ENCODE measurements at places on chromosomes 2 and 18.

DNA sequence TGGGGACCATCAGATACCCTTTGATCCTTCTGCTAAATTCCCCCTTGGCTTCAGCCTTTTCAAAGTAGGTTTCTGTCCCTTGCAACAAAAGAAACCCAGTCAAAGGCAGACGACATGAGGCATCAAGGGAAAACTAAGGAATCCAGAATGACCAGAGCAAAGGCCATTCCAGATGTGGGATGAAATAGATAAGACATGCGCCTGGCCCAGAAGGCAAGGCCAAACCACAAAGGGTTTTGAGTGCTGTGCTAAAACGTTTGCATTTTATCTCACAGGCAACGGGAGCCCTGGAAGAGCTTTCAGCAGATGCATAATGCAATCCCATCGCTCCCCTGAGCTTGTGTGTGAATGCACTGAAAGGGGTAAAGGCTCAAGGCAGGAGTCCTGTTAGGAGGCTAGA, 17.7 kb downstream of the CXCR1 start:
- no peak for DNase-seq

GRCh38 chr2:28055325-28055970, 164.9 kb downstream of the BABAM2 start:
- no peak for DNase-seq

- DNase-seq, result no peak
Measured at GRCh38 chr2:45925026-45925425, 273.6 kb downstream of the PRKCE start.

- DNase-seq, result no peak
Measured at GRCh38 chr2:215573496-215573895, 137.6 kb upstream of the FN1 start.

DNA sequence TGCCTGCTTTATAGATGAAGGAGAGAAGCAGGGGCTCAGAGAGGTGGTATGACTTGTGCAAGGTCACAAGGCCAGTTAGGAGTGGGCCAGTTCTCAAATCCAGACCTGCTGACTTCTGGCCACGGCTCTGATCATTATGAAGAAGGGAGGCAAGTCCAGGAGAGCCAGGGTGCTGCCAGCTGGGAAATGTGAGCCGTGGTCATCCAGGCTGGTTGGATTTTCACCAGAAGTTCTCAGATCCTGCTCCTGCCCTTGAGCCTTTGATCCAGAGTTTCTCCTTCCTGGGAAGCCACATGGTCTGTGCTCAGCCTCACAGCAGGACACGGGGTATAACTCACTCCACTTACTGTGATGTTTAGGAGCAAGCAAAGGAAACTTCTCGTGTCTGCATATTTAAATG, 239.9 kb downstream of the KLHL29 start:
- no peak for DNase-seq

GRCh38 chr2:160054984-160055725, 7.3 kb downstream of the PLA2R1 start:
- no peak for DNase-seq

DNA sequence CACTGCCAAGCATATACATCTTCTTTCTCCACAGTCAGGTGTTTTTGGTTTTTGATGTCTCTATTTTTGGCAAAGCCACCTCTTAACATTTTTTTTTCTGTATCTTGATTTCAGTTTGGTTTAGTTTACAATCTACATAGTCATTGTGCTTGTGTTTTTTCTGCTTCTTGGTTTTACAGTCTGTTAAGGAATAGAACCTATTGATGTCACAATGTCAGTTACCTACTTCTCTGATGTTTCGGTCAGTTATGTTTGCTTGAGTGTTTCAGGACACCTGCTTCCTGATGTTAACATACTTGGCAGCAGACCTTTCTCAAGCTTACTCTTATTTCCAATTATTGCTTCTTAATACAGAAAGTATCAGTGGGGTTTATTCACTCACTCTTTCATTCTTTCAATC, 253.3 kb downstream of the SPAG16 start:
- no peak for DNase-seq

DNA sequence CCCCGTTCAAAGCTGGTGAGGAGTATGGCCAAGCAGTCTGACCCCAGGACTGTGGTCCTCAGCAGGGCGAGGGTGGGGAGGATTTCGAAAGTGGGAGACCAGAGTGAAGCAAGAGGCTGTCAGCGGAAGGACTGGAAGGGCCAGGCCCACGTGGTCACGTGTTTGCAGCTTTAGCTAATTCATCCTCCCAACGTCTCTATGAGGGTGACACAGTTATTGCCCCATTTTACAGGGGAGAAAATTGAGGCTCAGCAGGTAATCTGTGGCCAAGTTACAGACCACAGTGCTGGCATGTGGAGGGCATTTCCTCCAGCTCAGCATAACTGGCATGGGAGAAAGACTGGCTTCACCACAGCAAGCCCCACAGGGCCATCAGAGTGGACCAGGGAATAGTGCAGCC, 45.4 kb upstream of the LTBP1 start:
- no peak for DNase-seq

DNA sequence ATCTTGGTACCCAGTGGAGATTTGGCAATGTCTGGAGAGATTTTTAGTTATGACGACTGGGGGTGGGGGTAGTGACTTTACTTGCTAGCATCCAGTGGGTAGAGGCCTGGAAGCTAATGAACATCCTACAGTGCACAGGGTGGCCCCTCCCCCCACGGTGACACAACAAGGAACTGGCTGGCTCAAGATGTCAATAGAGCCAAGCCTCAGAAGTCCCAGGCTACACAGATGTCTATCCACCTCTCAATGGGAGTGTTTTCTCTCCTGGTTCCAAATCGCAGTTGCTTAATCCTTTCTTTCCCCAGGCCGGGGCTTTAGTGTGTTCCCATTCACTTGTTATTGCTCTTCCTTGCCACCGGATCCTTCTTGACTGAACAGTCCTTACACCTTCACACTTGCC, 9.3 kb upstream of the CCBE1 start:
- DNase-seq, result no peak

- DNase-seq, result no peak
Measured at GRCh38 chr2:14907014-14907612, 274.6 kb downstream of the LRATD1 start.

DNA sequence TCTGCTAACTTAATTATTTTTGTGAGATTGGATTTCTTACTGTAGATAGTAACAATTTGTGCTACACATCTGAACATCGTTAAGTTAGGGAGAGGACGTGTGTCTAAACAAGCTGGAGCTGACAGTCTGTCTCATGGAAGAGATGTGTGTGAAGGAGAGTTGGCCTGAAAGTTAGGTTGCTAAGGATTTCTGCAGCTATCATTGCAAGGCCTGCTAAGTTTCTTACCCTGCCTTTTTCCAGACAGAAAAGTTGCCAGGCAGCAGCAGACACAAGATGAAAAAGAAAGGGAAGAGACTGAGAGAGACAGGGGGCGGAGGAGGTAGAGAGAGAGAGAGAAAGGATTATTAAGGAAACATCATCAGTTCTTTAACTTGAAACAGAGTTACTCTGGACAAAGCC, 4.1 kb upstream of the LRP1B start:
- DNase-seq, result no peak

- no peak for DNase-seq
Measured at GRCh38 chr2:131046918-131047652, 46.2 kb downstream of the FAM168B start.

- DNase-seq, result no peak
Measured at GRCh38 chr2:98242003-98242402, 104.3 kb upstream of the CNGA3 start.

DNA sequence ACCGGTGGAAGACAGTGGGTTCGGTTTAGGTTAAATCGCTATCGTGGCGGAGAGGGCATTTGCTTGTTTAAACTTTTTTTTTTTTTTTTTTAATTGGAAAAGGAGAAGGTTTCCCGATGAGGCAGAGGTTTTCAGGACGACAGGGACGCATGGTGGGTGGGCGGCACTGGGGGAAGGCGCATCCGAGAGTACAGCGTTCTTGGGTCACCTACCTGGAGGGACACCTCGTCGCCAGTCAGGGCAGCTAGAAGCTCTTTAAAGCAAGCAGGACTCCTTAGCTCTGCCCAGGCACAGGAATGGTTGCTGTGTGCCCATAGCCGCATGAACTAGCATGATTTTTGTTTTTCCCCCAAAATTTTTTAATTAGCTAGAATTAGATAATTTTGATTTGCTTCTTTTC, 437 bp downstream of the LDLRAD4 start:
- no peak for DNase-seq

DNA sequence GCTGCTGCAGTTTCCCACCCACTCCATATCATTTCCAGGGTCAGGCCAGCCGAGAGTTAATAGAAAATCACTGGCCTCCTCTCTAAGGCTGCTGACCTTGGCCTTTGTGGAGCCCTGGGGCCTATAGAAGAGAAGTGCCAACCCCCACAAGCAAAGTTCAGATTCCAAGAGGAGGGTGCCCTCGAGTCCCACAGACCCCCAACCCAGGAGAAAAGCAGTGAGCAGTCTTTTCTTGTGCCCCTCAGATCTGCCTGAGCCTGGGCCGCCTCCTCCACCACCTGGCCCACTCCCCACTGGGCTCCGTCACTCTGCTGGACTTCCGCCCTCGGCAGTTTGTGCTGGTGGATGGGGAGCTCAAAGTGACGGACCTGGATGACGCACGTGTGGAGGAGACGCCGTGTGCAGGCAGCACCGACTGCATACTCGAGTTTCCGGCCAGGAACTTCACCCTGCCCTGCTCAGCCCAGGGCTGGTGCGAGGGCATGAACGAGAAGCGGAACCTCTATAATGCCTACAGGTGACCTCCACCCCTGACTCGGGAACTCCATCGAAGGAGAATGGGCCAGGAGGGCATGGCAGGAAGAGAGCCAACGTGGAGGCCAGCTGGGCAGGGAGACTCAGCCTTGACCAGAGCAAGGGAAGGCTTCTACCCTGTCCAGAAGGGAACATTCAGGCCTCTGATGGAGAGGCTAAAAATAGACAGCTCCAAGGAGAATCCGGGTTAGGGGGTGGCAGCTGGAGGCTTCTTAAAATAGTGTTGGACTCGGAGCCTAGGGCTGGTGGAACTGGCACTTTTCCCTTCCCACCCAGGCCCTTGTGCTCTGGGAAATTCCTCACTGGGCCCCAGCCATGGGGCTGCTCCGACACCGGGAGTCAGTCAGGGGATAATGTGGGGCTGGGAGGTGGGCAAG, 6.2 kb downstream of the PKDCC start:
- DNase-seq, result no peak

DNA sequence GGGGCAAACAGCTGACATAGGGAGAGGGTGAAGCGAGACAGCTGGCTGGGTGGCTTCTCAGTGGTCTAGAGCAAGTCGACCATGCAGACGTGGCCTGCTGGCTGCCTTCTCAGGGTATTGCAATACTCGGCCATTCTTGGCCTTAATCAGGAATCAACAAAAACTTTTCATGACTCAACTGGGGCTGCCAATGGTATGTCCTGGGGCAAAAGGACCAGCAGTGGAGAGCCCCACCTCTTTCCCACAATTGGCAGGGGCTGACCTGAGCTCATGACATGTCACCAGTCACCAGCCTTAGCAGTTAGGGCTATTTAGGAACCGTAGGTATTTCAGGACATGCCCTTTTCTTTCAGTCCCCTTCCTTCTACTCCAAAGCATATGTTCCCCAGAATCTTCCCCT, 19.1 kb downstream of the PLA2R1 start:
- DNase-seq, result no peak

- no peak for DNase-seq
Measured at GRCh38 chr2:55224761-55225261, 7.3 kb downstream of the CLHC1 start.

- no peak for DNase-seq
Measured at GRCh38 chr2:216281876-216282275, 90.4 kb downstream of the MARCHF4 start.

DNA sequence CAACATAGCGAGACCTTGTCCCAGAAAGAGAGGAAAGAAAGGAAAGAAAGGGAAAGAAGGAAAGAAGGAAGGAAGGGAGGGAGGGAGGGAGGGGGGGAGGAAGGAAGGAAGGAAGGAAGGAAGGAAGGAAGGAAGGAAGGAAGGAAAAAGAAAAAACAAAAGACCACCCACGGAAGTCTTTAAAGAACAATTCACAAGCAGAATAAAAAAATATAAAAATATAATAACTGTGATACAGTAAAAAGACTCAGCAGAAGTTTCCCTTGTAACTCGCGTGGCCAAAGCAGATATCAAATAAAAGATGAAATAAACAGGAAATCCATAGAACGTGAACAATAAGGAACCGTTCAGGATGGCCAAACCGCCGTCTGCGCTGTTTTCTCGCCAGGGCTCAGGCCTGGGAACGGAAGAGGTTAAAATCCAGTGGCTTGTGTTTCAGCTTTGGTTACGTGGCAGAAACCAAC, 1.2 kb upstream of the SLC1A4 start:
- DNase-seq, result no peak

- DNase-seq, result no peak
Measured at GRCh38 chr2:29518010-29518409, 402.8 kb downstream of the CLIP4 start.

DNA sequence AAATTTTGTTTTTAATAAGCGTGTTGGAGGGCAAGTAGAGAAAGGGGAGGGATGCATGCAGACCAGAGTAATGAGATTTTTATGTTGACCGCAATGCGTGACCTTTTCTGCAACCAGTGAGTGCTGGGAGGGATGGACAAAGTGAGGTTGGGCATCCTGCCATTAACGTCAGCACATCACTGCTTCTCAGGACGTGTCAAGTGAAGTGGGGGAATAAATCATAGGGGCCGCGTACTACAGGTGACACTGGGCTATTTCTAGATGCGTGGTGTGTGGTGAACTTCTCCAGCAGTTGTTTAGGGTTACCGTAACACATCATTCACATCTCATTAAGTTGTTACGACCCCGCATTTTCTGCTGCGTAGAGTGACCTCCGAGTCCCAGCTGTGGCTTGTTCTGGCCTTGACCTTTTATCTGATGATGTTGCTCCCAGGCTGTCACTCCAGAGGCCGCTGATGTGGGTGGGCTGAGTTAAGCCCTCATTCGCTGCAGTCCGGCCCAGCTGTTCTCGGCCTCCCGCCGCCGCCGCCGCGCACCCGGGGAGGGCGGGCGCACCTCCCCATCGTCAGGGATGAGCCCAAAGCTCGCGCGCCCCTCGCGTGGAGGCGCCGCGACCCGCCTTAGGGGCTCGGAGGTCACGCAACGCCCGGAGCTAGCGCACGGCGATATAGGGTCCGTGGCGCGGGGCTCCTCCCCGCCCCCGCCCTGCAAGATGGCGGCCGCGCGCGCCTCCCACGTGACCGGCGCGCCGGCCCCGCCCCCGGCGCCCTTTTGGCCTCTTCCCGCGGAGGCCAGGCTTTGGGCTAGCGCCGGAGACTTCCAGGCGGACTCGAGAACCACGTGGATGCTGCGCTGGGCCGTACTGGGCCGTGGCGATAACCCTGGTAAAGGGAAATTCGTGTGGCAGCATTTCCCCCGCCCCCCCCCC, 3.5 kb downstream of the ZCCHC2 start:
- no peak for DNase-seq

- no peak for DNase-seq
Measured at GRCh38 chr2:29115797-29116781, 874 bp downstream of the CLIP4 start.

GRCh38 chr2:98608962-98609604, 694 bp downstream of the UNC50 start:
- DNase-seq, result no peak

All from vagina (tissue), 2 donors.